Stimulated activated CD4-positive, alpha-beta T cell treated with anti-CD3 and anti-CD28 coated beads, Interleukin-15, amount 100 ng/mL, for 48 hours (primary cell): ENCODE measurements at places on chromosomes 6 and 20.
A peak's percentile ranks its signal among the peaks of the same experiment; 100 is the strongest.

DNA sequence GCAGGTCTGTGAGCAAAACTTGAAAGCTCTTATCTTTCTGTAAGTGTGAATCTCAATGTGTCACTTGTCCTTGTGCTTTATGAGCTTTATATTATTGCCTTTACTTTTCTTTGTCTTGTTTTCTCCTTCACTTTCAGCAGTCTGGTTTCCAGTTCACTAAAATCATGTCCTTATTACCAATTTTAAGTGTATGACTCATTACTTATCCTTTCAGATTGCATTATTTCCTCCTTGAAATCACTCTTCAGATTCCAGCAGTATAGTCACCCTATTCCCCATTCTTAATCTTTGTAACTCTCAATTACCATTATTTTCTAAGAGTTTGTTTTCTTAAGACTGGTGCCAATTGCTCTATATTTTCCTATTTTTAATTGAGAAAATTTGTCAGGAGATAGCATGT is 117.4 kb upstream of the GRIK2 start:
- DNase-seq: no peak

- no peak for DNase-seq
Observed at GRCh38 chr6:1624058-1624850, 14.5 kb downstream of the FOXC1 start.

GRCh38 chr20:58715391-58715800 is 22.8 kb downstream of the NPEPL1 start:
- no peak for DNase-seq

DNA sequence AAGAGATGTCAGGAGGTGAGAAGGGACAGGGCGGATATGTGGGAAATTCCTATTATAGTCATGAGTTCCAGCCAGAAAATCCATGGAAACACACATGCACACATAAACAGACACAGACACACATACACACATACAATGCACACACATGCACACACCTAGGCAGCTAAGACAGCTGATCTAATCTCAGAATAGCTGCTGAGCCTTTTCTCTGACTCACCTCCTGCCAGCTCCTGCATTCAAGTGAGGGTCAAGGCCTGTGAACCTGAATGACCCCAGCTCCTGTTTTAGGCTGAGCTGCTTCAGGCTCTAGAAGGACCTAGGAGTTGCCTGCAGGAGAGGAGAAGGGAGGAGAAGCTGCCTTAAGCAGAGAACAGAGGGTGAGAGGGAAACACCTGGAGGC is 21.6 kb upstream of the RAET1L start:
- DNase-seq: no peak

- no peak for DNase-seq
Observed at GRCh38 chr6:21732731-21733130, 139.2 kb downstream of the SOX4 start.

DNA sequence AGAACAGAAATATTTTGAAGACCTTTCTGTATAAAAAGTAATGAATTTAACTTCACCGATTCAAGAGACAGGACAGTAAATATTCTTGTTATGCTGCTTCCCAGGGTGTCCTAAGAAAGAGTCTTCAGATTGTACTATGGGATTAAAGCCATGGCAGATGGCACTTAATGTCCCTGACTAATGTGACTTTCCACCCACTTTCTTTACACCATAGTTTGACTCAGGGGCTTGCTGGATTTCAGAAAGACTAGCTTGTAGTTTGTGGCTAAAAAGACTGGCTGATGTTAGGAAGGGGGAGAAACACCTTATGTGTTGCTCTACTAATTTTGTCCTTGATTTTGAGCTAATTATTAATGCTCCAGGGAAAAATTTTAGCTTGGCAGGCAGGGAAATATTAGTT is 75.9 kb downstream of the UTRN start:
- DNase-seq: no peak

DNA sequence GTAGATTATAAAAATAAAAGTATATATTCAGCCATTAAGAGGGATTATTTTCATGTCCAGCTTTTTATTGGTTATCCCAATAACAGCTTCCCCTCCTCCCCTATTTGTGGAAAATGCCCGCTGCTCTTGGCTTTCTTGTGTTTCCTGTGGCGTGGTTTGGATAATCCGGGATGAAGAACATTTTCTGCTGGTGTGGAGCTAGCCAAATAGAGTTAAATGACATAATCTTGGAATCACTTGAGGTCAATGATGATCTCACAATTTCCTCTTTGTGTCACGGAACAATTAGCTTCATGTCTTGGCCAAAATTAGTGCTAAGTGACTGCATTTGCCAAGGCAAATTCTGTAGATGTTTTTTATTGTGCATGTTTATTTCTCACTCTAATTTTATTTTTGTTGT is 394.0 kb downstream of the LAMA2 start:
- no peak for DNase-seq

GRCh38 chr20:4666001-4666479 is 55.7 kb upstream of the PRND start:
- DNase-seq: peak; percentile 40

- DNase-seq: no peak
Observed at GRCh38 chr6:36343109-36343680, 6.5 kb upstream of the BNIP5 start.

GRCh38 chr20:46767127-46767761 is 57.8 kb downstream of the SLC2A10 start:
- DNase-seq: peak; percentile 14

GRCh38 chr6:17630511-17631073 is 30.5 kb downstream of the FAM8A1 start:
- no peak for DNase-seq

DNA sequence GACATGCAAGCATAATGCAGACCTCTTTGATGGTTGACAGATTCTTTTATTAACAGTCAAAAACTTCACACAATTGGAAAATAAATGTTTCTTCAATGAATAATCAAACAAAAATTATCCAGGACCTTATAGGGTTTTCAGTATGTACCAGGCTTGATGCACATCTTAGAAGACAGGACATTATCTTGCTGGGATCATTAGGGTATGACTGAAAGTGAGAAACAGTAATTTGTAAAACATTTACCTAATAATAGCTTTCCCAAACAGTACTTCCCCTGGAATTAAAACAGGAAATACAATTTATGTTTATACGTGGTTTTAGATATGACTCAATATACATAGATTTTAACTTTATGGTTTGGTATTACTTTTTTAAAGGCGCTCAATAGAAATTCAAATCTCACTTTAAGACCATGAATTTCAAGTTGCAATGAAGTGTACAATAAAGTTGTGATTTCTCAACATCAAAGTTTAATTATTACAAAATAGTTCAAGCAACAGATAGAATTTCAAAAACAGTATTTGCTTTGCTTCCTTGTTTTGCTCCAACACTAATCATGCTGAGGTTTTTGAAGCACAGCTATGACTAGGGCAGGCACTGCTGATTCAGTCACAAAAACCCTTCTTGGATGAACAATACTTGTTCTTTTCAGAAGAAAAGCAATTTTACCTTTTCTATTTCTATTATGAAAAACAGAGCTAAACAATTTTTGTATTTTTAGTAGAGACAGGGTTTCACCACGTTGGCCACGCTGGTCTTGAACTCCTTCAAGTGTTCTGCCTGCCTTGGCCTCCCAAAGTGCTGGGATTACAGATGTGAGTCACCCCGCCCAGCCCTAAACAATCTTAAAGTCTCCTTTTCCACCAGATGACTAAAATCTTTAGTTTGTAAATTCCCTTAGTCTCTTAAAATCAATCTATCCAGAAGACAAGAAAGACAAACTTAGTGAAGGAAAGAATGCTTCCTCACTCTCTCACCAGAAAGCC is 13.7 kb downstream of the SOD2 start:
- DNase-seq: no peak

- DNase-seq: no peak
Observed at GRCh38 chr6:99901596-99902384, 92.2 kb downstream of the MCHR2 start.
